Foreskin keratinocyte (primary cell): ENCODE measurements at places on chromosomes 4 and X. TPM values are rescaled to one million over a fixed set of nuclear protein-coding genes. Genes with fewer than 3 reads are reported as not detected.

POF1B gene
- total RNA-seq = 10.2 and 10.6 TPM in 2 replicates

HTRA3 gene
- not detected in 2 replicates for total RNA-seq

DCAF12L2 gene
- total RNA-seq = not detected in 2 replicates

ADH1C gene
- total RNA-seq = not detected in 2 replicates

PTCHD1 gene
- total RNA-seq = not detected in 2 replicates
